ENCODE measurements at places on chromosomes 12 and 14.

- DNase-seq: no peak
These were observed 353.2 kb downstream of the BCAT1 start for GRCh38 chr12:24595652-24596235.

DNA sequence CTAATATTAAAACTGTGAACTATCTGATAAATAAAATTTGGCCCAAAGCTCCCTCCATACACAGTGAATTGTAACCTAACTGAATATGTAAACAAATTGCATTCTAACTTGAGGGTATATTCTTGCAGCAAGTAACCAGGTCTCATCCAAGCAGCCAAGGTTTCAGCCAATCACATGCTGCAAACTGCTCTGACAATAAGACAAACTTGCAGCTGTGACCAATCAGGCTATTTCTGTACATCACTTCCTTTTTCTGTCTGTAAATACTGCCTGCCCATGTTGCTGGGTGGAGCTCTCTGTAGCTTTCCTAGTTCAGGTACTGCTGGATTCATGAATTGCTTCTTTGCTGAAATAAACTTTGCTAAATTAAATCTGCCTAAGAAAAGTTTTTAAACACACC, 499.0 kb downstream of the GALC start:
- no peak for DNase-seq

- DNase-seq: no peak
These were observed 45.4 kb downstream of the NIN start for GRCh38 chr14:50785457-50786063.

- no peak for DNase-seq
These were observed 170.9 kb downstream of the DUSP6 start for GRCh38 chr12:89181271-89181920.

DNA sequence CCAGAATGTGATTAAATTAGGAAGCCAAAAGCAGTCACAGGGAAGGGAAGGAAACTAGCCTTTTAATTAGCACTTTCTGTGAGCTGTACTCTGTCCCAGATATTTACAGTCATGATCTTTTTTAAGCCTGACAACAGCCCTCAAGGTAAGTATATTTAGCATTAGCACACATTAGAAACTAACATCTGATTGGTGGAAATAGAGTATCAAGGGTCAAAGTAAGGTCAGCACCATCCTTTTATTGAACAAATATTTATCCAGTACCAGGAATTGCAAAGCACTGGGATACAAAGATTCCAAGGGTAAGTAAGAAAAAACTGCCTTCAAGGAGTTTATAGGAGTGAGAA, 28.2 kb downstream of the RPGRIP1 start:
- DNase-seq: no peak

- DNase-seq: no peak
These were observed 13.4 kb upstream of the CLEC12A start for GRCh38 chr12:9957834-9958233.

- DNase-seq: no peak
These were observed 238.7 kb downstream of the ATXN7L3B start for GRCh38 chr12:74776378-74776777.

GRCh38 chr12:51369581-51369980, 21.6 kb downstream of the GALNT6 start:
- no peak for DNase-seq

- no peak for DNase-seq
These were observed 549.9 kb downstream of the ETNK1 start for GRCh38 chr12:23174917-23175316.

GRCh38 chr12:89087876-89088275, 264.4 kb downstream of the DUSP6 start:
- no peak for DNase-seq

GRCh38 chr14:99924379-99924778, 131.2 kb downstream of the EML1 start:
- no peak for DNase-seq

GRCh38 chr12:106128585-106129328, 10.0 kb downstream of the NUAK1 start:
- DNase-seq: no peak

- no peak for DNase-seq
These were observed 181.0 kb downstream of the MYRFL start for GRCh38 chr12:70005864-70006618.

- DNase-seq: no peak
These were observed 130.5 kb downstream of the ACSS3 start for GRCh38 chr12:81208187-81208911.

- no peak for DNase-seq
These were observed 128.7 kb upstream of the C14orf180 start for GRCh38 chr14:104450811-104451401.

GRCh38 chr12:48279101-48279500, 71.6 kb downstream of the ZNF641 start:
- DNase-seq: no peak

DNA sequence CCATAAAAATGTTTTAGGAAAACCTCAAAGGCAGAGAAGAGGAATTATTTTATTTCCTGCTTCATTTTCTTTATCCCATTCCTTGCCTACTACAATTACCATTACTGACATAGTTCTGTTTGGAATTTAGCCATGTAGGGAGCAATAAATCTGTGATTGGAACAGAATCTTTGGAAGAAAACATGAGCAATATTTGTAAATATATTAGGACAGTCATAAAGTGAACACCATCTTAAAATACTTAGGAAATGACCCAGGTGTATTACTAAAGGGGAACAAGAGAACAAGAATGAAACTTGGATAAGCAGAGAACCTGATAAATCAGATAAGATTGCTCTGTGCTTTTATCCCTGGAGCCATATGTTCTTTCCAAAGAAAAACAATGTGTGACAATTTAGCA, 1326.0 kb upstream of the FLRT2 start:
- no peak for DNase-seq

- DNase-seq: no peak
These were observed 457.0 kb downstream of the SLC6A15 start for GRCh38 chr12:84455598-84455997.

DNA sequence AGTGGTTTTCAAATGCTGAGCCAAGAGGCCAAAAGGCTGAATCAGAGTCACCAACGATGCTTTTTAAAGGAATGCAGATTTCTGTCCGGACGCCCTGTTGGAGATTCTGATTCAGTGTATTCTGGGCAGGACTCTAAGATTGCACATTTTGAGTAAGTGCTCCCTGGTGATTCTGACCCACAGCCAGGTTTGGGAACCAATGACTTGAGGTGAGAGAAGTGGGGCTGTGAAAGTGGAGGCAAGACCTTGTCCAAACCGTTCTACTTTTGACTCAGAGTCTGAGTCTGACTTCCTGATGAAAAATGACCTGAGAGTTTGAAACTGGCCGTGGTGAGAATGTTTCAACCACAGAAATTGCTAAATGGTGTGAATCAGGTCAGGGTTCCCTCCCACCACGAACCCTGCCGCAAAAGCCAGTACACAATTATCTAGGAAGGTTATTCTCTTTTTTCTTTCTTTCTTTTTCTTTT, 90.2 kb downstream of the NTN4 start:
- no peak for DNase-seq

GRCh38 chr12:121849665-121850064, 9.0 kb downstream of the HPD start:
- no peak for DNase-seq

GRCh38 chr12:131818821-131819585, 9.2 kb upstream of the MMP17 start:
- no peak for DNase-seq

GRCh38 chr12:88241862-88242570, 99.9 kb downstream of the TMTC3 start:
- no peak for DNase-seq

- DNase-seq: no peak
These were observed 966.6 kb upstream of the SEL1L start for GRCh38 chr14:82500222-82500621.

DNA sequence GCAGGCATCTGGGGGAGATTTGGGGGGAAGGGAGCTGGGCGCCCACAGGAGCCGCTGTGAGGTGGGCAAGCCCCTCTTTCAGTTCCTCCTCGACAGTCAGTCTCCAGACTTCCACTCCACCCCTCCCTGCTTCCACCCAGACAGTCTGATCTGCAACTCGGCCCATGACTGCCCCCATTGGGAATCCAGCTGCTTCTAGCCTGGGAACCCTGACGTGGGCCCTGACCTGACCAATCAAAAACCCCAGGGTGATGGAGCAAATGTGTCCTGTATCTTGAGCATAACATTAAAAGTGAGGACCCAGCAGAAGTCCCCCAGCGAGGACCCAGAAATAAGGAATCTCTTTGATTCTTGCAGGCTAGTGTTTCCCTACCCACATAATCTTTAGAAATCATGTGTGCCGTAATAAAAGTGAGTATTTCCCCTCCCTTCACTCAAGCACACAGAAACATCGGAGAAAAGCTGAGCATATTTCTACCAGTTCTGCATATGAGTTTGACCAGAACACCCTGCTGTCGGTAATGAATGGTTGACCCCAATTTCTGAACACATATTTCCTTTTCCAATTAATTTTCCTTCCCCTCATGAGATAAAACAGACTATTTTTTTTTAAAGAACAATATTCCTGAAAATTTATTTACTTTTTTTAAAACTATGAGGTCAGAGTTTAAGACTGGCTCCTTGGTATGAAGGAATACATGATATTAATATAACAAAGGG, 6.4 kb downstream of the SSH1 start:
- no peak for DNase-seq

DNA sequence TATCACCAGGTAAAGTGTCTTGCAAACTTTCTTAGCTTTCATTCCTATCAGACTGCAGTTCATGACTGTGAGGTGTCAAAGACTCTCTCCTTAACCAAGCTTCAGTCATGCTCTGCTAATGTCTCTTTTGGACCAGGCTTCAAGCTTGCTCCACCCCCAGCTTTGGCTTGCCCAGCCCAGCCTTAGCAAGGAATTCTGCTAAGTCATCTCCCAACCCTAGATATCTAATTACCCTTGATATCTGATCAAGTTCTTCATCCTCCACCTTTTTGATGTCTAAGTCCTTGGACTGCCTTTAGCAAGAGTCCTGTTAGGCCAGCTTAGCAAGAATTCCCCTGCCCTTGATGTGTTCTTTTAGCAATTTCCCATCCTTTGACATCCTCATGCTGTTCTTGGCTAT, 108.9 kb upstream of the FGD4 start:
- no peak for DNase-seq

GRCh38 chr14:99873653-99874052, 80.4 kb downstream of the EML1 start:
- no peak for DNase-seq

DNA sequence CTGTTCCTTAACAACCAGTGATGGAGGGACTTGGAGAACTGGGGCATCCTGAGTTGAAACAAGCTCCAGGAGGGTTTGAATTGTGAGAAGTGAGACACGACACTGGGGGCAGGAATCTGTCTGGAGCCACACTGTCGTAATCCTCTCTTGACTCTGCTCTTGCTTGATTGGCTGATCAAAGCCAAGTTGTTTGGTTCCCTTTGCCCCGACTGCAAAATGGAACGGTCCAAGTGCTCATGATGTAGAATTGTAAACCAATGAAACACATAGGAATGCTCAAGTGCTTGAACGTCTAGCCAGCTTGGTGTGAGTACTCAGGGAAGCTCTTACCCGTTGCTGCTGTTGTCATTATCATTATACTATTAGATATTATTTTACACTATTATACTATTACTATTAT, 98.1 kb downstream of the TMEM132C start:
- no peak for DNase-seq

DNA sequence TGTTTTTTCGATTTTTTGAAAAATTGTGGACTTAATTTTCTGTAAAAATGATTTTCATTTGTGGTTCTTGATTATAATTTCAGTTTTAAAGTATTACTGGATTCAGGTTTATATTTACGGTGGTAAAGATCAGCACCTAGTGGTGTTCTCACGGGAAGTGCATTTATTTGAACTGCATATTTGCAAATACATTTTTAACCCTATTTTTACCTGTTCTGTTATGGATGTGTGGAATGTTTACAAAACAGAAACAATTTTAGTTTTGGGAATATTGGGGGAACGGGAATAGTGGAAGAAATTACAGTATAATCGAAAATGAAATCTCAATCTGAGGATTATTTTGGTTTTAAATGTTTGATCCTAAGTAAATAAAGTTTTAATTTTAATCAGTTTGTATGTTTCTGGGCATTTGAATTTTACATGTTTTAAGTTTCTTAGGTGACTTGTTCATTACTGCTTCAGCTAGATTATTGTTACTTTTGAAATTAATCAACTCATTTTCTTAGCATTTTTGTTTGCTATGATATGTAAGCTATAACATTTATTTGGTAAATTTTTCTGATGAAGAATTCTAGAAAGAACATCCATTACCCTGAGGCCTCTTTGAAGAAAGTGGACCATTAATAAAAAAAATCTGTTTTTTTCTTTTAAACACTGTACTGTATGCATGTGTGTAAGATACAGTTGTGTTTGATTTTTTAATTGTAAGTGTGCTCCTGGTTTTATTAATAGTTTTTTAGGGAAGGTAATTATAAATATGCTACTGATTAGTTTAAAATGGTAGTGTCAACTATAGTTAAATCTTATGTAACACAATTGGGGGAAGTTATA, 942 bp downstream of the ATF7IP start:
- no peak for DNase-seq

DNA sequence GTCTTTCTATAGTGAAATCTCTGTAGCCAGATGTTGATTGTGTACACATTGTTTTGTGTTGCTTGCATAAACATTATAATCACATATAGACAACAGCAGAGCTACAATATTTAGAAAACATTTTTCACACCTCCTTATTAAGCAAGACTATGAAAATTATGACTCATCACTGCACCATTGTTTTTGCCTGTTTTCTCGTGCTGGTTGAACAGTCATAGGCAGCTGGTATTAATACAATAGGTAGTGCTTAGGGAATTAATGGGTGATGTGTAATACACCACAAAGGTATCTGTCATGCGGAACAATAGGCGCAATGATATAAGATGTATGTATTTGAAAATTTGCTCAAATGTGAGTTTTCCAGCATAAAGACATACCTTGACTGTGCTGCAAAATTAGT, 449.3 kb downstream of the FOXG1 start:
- no peak for DNase-seq

GRCh38 chr12:14771651-14772137, 31.6 kb downstream of the WBP11 start:
- peak; percentile 36 for DNase-seq

GRCh38 chr12:113689047-113689610, 217.5 kb upstream of the LHX5 start:
- DNase-seq: no peak

DNA sequence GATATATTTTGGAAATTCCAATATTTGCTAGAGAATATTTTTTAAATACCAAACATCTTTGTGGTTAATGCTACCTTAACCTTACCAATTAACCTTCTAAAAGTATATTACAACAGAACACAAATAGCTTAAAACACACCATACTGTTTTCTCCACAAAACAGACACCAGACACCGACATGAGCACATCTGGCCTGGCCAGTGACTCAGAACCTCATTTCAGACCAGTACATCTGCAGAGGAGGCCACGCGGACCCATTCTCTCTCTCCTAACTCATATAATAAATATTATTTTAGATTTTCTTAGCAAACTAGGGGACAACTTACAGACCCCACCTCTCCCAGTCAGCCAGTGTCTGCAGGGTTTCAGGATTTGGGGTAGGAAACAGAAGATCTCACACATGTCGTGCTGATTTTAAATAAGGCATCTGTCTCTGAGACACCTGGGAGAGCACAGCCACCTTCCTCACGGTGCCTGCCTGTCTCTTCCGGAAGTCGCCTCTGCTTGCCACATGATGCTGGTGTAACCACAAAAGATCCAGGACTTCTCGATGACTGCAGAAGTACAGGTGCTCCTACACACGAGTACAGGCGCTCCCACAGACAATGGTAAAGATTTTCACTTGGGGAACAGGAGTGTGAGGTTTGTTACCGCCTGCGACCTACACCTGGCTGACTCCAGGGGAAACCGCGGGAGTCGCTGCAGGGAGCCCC, 9.7 kb upstream of the ANKLE2 start:
- peak; percentile 9 for DNase-seq

- DNase-seq: no peak
These were observed 67.3 kb upstream of the BICD1 start for GRCh38 chr12:32039347-32039746.

All from stimulated activated CD8-positive, alpha-beta memory T cell treated with anti-CD3 and anti-CD28 coated beads, Interleukin-12 subunit alpha, Interleukin-12 subunit beta, amount 100 ng/mL, for 1 hour (primary cell).